ENCODE measurements at places on chromosomes 16 and 17.

GRCh38 chr17:79340333-79341221 is 266.0 kb downstream of the ENGASE start:
- DNase-seq, result no peak

- no peak for DNase-seq
These were observed 120.6 kb downstream of the SHISA9 start for GRCh38 chr16:13021996-13022395.

DNA sequence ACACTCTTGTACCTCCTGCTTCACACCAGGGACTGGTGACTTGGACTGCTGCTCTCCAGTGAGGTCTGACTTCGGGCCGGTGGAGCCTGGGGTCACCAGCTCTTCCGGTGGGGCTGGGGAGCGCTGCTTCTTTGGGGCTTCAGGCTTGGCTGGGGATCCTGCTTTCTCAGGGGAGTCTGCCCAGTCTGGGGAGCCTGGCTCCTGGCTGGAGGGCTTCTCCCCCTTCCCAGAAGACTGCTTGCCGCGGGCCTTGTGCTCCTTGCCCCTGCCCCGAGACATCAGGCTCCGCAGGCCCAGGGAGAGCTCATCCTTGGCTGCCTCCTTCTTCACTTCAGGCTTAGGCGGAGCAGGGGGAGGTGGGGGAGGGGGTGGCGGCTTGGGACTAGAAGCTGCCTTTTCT is 52.4 kb downstream of the MYO18A start:
- no peak for DNase-seq

DNA sequence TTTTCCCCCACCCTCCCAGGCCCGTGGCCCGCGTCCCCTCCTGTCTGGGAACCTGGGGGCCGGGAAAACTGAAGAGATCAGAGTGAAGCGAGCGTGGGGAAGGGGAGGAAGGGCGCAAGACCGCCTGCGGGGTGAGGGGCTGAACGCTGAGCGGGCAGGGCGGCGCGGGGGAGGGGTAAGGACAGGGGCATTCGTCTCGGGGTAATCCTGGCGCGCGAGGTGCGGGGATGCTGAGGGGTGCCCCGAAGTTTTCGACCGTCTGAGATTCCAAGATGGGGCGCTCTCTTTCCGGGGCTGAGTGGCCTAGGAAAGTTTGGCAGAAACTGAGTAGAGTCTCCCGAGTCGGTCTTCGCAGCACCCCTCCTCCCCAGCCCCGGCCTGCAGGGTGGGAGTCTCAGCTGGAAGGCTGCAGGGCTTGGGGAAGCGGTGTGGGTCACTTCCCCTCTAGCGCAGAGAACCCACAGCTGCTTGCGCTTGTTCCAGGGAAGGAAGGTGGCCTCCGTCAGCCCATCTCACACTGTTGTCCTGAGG is 555 bp downstream of the TTYH2 start:
- no peak for DNase-seq

DNA sequence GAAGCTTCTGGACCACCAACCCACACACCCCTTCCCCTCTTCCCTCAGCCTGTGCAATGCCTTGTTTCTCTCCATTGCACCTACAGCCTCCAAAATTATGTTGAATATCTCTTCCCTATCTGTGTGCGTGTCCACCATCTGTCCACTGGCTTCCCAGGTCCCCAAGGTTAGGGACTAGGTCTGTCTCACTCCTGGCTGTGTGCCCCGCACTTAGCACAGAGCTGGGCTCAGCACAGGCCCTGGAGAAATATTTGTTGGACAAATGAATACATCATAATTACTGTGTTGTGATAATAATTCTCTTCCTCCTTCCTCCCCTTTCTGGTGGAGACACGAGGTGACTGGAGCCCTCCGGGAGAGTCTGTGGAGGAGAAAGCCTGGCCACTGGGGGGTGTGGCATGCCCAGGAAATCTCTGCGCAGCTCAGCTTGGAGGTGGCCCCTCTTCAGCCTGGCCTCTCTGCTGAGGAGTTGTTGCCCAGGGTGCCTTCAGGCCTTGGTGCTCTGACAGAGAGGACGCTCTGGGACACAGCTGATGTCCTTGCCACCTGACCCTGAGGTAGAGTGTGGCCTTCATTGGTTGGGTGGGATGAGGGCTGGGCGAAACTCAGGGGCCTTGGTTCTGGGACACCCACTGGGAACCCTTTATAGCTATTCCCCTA is 3.3 kb upstream of the BRD7 start:
- no peak for DNase-seq

DNA sequence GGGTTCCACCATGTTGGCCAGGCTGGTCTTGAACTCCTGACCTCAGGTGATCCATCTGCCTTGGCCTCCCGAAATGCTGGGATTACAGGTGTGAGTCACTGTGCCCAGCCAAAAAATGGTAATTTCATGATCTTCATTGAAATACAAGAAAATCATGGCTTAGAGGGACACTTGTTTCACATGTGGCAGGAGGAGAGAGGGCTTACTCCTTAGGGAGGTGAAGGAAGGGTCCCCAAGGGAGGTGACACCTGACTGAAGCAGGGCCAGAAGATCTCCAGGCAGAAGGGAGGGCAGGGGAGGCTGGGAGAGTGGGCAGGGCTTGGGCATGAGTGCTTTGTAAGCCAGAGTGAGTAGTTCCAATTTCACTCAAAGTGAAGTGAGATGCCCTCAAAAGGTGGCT is 20.0 kb upstream of the ITGAX start:
- DNase-seq, result no peak

DNA sequence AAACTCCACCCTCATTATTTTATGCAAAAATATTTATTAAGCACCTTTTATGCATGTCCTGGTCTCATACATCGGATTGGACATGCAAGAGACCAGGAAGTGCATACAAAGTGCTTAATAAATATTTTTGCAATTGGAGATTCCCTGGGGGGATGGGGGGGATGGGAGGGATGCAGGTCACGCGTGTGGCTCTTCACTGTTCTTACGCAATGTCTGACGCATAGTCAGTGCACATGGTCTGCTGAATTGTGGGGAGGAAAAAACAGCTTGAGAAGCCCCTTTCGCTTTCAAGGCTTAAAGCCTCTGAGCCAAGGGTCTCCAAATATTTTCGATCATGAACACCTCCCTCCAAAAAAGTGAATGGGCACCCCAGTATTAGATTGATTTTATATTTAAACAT is 96.7 kb upstream of the XYLT1 start:
- DNase-seq, result no peak

DNA sequence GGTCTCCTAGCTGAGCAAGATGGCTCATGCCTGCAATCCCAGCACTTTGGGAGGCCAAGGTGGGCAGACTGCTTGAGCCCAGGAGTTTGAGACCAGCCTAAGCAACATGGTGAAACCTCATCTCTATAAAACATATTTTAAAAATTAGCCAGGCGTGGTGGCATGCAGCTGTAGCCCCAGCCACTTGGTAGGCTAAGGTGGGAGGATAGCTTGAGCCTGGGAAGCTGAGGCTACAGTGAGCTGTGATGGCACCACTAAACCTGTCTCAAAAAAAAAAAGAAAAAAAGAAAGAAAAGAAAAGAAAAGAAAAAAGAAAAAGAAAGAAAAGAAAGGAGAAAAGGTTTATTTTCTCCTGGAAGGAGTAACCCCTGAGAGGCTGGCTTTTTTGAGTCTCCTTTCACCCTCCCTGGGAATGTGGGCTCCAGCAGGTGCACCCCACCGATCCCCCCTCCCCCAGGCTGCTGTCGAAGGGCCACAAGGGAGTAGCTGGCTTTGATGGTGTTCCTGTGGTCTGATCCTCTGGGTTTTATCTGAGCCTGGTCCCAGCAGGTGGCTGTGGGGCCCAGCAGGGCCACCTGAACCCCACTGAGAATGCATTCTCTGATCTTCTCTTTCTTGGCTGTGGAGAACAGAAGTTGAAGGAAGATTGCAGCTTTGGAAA is 29.9 kb upstream of the TNRC6C start:
- DNase-seq, result no peak

DNA sequence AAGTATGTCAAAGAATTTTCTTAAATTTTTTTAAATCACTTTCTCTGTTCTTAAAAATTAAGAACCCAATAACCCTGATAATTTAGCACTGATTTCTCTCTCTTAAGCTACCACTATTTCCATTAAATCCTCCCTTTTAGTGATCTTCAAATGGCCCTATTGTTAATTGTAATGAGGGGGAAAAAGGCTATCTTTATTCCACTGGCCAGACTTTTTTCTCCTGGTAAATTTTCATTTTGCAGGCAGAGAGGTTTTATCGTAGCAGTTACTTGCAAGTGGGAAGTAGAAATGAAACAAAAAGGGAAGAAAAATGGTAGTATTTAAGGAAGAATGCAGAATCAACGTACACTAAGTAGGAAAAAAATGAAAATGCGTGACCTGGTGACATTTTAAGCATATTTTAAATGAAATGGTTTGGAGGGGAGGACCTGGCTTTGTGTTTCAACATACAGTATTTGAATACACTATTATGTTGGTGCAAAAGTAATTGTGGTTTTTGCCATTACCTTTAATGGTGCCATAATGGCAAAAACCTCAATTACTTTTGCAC is 224.9 kb downstream of the TANC2 start:
- DNase-seq, result no peak

DNA sequence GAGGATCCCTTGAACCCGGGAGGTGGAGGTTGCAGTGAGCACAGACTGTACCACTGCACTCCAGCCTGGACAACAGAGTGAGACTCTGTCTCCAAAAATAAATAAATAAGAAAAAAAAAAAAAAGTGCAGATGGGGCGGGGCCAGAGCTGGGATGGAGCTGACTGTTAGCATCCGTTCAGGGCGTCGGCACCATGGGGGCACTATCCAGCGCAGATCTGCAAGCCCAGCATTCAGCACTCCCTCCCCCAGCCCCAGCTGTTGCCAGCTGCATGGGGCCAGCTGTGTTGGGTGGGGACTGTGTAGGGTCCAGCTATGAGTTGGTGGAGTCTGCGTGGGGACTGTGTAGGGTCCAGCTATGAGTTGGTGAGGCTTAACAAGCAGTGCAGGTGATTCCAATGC is 13.3 kb downstream of the GPRC5C start:
- no peak for DNase-seq

DNA sequence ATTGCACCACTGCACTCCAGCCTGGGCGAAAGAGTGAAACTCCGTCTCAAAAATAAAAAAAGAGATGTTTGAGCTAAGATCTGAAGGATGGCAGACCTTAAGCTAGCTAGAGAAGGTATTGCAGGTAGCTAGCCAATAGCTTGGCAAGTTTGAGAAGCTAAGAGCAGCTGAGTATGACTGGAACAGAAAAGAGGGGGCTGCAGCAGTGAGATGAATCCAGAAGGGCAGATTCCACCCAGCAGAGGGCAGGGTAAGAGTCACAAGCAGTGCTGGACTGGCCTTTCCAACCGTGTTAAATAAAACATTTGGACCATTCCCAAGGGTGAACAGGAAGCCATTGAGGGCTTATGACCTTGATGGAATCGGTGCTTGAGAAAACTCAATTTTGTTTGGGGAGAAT is 5.7 kb upstream of the PHAF1 start:
- DNase-seq, result no peak

DNA sequence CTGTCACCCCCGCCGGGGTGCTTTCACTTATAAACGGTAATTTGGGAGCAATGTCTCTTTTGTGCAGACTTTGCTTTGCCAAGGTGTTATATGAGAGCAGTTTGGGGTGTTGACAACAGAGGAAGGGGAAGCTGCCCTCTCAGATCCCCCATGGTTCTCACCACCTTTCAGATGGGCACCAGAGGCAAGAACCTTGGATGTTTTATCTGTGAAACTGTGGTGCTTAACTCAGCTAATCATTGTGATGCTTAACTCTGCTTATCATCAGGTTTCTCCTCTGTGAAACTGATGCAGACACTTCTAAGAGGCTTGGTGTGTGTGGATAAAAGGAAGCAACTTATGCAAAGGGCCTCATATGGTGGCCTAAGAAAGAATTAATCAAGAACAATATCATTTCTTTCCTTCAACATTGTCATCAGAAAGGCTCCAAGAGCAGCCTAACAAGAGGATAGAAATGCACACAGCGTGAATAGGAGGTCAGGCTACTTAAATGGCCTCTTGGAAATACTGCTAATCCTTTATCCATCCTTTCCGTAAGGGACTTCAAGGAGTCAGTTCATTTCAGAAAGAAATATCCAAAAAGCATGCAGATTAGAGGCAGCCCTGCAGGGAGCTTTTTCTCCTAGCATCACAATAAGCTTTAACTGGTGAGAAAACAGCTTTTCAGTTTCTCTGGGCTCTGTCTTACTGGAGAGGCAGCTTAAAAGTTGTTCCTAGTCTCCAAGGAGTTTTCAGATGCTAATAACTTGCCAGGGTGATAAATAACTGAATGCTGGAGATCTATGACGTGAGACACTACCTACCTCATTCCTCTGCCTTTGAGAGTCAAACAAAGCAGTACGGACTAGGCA is 55.1 kb upstream of the CLEC3A start:
- DNase-seq, result no peak

- DNase-seq, result no peak
These were observed 4.5 kb downstream of the RMI2 start for GRCh38 chr16:11349599-11350276.

DNA sequence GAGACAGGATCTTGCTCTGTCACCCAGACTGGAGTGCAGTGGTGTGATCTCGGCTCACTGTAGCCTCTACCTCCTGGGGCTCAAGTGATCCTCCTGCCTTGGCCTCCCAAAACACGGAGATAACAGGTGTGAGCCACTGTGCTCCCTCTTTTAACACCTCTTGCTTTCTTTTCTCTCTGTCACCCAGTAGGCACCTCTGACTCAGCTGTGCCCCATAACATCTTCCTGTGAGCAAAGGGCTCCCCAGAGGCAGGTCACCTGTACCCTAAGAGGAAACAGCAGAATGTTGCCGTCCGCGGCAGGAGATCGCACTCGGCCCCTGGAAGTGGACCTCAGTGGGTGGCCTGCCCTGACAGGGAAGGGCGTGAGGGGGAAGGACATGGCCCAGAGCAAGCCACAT is 918 bp upstream of the NLRC3 start:
- peak; percentile 21 for DNase-seq

- no peak for DNase-seq
These were observed 35.6 kb downstream of the YPEL2 start for GRCh38 chr17:59366773-59367656.

DNA sequence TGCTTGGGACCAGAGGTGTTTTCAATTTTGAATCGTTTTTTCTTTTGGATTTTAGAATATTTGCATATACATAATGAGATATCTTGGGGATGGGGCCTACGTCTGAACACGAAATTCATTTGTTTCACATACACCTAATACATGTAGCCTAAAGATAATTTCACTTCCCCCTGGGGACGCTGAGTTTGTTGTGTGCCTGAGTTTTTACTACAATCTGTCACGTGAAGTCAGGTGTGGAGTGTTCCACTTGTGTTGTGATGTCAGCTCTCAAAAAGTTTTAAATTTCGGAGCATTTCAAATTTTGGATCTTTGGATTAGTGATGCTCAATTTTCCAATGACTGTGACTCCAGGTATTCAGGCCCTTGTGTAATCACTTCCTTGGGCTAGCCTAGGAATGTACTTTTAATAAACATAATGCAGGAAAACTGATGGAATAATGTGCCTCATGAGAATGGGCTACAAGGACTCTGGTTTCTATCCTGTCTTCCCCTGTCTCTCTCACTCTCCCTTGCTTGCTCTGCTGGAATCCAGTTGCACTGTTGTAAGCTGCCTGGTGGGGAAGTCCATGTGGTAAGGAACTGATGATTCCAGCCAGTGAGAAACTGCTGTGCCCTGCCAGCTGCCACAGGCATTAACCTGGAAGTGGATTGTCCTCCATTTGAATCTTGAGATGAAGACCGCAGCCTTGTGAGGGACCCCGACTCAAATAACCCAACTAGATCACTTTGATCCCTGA is 403.8 kb downstream of the SHISA9 start:
- DNase-seq, result no peak

GRCh38 chr16:3587547-3588110 is 10.4 kb upstream of the NLRC3 start:
- no peak for DNase-seq
